PC-9 (cell line): ENCODE measurements at places on chromosomes 12 and 14.

DNA sequence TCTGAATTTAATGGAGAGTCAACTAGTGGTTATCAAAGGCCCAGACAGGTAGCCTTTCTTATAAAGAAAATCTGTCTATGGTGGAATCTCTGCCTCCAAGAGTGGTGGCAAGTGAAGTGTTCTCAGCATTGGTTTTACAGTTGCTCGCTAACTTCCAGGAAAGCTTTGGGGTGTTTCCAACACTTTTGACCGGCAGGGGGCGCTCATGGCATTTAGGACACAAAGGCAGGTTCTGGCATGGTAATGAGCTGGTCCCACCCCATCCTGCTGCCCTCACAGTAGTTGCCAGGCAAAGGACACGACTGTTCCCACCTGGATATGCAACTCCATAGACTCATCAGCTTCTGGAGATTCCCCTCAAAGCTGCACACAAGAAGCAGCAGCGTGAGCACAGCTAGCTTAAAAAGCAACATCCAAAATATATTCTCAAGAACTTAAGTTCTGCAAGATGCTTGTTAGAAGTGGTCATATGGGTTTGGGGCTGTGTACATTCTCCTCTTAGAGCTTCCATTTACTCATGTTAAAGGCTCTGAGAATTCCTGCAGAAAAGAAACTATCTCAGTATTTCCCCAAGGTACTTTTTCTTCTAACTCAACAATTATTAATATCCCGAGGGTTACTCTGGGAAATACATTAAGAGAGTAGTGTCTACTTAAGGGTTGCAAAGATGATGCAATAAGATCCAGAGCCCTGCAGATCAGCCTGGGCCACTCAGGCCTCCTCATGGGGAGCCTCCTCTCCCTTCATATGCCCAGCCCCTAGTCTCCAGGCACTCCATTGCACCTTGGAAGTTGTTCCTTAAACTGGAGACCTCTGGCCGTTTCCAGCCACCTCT is 14.8 kb downstream of the PROX2 start:
- DNase-seq: peak; percentile 96

- peak; percentile 67 for DNase-seq
Observed at GRCh38 chr12:87509237-87509820, 519.9 kb downstream of the C12orf50 start.

- peak; percentile 68 for DNase-seq
Observed at GRCh38 chr12:121499929-121500793, 80.7 kb downstream of the KDM2B start.

DNA sequence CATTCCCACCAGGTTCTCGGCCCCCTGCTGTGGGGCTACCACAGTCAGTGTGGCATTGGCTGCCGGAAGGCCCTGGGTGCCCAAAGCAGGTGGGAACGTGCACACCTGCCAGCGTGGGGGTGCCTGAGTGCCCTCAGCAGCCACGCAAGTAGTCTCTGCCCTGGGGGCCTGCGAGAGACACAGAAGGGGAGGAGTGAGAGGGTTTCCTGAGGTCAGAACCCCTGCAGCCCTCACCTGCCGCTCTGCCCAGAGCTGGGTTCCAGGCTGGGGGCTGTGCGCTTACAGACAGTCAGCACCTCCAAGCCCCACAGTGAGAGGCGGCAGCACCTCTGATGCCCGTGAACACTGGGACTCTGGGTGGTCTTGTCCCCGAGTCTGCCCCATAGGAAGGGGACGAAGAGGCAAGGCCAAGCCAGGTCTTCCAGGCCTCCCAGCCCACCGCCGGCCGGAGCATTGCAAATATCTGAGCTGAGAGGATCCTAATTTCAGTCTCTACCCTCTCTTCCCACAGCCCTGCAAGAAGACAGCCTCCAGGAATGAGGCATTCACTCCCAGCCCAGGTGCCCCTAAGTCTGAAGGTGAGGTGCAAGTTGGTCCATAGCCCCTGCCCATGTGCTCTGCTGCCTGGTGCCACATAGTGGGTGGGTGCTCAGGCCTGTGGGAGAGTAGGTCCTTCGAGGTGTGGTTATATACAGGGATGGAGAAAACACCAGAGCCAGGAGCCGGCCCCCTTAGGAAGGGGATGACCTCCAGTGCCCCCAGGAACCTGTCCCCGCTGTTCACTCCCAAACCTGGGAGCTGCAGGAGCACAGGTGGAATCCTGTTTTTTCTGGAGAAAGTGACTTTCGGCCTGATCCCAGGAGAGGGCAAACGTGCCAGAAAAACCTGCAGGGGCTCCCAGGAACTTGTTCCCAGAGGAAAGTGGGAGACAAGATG is 291.1 kb upstream of the RTL1 start:
- no peak for DNase-seq

GRCh38 chr12:22874151-22874550 is 249.2 kb downstream of the ETNK1 start:
- DNase-seq: no peak

DNA sequence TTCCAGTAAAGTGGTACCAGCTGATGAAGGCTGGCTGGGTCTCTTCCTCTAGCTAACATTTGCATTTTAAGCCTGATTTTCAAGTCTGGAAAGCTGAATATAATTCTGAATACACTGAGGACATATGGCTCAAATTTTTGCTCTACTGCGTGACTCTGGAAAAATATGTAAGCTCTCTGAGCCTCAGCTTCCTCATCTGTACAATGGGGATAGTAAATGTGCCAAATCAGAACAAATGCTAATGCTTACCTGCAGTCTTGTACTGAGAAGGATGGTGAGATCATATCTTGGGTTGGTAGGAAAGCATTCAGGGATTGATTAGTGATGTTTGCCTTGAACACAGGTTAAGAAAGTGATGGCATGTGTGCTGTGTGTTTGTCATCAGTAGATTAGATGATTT is 14.6 kb downstream of the HNF1A start:
- DNase-seq: no peak

GRCh38 chr12:114961491-114961890 is 277.5 kb upstream of the TBX3 start:
- DNase-seq: no peak
